Stimulated activated naive B cell treated with anti-CD40 and anti-IgM and Interleukin-4, amounts not matched to agents 10 μg/mL and 1 μg/mL and 100 μg/mL, for 72 hours (primary cell): ENCODE measurements at places on chromosomes 16 and 17.

GRCh38 chr17:32882029-32882428 lies 5.1 kb upstream of the MYO1D start:
- no peak for DNase-seq

- DNase-seq = no peak
Observed at GRCh38 chr16:20726661-20727060, 15.0 kb downstream of the THUMPD1 start.

GRCh38 chr17:6710317-6710716 lies 2.9 kb downstream of the SLC13A5 start:
- DNase-seq = no peak

- no peak for DNase-seq
Observed at GRCh38 chr17:32489320-32490100, 2.7 kb downstream of the CDK5R1 start.

- no peak for DNase-seq
Observed at GRCh38 chr16:71387045-71387871, 28.7 kb downstream of the CALB2 start.

DNA sequence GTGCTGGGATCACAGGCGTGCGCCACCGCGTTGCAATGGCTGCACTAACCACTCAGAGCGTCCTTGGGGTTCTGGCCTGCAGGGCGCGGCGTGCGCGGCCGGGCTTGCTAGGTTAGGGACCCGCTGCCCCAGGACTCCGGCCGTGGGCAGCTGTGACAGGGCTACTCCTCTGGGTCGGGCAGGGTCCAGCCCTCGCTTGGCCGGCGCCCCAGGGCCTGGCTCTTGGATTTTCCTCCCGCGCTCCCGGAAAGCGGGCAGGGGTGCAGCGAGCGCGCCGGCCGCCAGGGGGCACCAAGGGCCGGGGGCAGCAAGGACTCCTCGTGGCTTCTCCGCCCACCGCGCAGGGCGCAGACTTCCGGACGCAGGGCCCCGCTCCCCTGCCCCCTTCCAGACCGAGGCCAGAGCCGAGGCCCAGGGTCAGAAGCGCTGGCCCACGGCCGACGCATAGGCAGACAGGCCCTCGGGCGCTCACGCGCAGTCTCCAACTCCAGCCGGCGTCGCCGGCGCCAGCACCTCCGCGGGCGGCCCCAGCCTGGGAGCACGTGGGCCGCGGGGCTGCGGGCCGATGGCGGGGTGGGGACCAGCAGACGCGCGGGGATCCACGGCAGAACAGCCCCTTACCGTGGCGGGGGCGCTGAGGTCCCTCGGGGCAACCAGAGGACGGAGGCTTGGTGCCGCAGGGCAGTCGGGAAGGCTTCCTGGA lies 355 bp downstream of the TLE7 start:
- DNase-seq = no peak

GRCh38 chr16:6499413-6499812 lies 833.2 kb upstream of the RBFOX1 start:
- no peak for DNase-seq

GRCh38 chr16:77833921-77834634 lies 45.7 kb downstream of the VAT1L start:
- no peak for DNase-seq
